ENCODE measurements at places on chromosomes 2 and 18.

DNA sequence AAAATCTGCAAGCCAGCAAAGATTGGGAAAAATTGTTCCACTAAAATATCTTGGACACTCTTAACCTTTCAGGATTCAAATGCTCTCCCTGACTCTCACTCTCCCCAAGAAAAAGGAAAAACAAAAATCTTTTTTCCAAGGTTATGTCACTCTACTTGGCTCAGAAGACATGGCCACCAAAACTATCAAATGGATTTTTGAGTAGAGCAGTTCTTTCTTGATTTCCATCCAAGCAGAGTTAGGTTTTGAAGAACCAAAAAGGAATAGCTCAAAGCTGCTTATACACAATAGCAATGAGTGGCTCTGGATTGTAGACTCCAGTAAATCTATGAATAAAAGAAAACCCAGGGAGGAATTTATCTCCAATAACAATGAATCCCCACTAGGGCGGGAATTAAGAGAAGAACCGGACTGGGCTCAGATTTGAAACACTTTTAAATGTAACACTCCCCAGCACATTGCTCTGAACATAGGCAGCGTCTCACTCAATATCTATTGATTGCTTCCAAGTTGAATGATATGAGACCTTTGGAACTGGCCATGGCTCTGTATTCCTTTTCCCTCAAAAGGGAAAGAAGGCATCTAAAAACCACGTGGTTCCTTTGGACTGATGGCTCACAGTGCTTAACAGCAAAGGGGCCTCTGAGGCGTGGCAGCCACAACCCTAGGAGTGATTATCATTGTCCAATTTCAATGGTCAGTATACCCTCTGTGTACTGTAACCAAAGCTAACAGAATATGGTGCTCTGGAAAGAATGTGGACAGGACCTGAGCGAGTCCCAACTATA lies 68.3 kb downstream of the SPRED2 start:
- no peak for DNase-seq

GRCh38 chr2:143486976-143487375 lies 357.8 kb downstream of the ARHGAP15 start:
- DNase-seq, result no peak

DNA sequence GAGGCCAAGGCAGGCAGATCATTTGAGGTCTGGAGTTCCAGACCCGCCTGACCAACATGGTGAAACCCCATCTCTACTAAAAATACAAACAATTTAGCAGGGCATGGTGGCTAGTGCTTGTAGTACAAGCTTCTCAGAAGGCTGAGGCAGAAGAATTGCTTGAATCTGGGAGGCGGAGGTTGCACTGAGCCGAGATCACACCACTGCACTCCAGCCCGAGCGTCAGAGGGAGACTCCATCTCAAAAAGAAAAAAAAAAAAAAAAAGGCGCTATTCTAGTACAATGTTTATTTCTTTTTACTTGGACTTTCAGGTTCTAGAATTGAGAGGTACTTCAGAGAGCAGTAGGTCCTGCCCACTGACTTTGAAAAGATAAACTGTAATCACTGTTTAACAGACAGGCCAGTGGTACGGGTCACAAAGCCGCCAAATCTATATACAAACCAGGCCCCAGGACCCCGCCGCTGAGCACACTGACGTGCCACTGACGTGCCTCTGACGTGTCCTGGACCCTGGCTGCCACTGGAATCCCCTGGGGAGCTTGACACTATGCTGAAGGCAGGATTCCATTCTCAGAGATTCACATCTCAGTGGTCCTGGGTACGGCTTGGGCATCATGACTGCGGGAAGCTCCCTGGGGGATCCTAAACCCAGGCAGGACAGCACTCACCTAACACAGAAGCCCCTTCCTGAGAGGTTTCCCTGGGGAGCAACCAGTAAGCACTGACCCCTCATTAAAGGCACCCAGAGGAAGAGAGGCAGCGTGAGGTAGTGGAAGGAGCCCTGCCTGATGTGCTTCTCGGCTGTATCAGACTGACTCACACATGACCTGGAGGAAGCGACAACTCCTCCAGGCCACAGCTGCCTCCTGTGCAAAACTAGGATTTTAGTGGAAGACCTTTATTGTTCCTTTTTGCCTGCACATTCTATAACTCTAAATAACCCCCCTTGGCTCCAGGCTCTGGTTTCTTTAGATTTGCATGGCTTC lies 197.8 kb upstream of the MEIS1 start:
- DNase-seq, result no peak

DNA sequence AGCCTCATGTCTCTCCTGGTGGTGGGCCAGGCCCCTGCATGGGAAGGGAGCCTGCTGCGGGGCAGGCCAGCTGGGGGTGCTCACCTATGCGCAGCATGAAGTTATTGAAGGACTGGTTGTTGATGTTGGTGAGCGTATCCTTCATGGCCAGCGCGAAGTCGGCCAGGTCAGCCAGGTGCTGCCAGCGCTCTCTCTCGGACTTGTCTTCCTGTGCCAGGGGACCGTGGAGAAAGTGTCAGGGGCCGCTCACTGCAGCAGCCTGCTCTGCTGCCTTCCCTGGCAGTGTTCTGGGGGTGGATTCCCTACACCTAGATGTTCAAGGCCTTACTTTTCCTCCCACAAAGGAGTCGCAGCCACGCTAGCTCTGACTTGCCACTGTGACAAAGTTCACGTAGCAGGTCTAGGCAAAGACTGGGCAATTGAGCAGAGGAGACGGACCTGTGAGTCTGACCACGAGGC lies 28.2 kb downstream of the CENPO start:
- no peak for DNase-seq

DNA sequence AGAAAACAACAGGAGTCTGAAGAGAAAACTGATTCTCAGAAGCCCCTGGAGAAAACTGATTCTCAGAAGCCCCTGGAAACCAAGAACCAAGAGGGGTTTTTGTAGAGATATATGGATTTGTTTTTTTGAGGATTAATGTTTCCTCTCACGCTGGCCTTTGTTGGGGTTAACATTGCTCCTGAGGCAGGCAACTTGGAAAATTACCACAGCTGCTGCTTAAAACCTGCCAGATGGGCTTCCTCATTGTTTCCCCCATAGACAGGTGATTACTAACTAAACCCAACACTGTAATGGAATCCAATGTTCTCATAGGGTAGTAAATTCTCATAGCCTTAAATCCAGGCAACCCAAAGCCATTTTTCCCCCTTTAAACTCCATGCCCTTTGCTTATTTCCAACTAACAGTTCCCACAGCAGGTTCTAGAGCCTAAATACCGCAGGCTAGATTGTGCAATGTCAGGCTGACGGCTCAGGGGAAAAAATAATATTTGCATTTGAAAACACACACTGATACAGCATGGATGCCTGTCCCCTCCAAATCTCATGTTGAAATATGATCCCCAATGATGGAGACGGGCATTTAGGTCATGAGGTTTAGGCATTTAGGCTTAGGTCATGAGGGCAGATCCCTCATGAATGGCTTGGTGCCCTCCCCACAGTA lies 272.3 kb upstream of the PKDCC start:
- no peak for DNase-seq

GRCh38 chr2:181411105-181411849 lies 45.9 kb upstream of the ITGA4 start:
- no peak for DNase-seq

DNA sequence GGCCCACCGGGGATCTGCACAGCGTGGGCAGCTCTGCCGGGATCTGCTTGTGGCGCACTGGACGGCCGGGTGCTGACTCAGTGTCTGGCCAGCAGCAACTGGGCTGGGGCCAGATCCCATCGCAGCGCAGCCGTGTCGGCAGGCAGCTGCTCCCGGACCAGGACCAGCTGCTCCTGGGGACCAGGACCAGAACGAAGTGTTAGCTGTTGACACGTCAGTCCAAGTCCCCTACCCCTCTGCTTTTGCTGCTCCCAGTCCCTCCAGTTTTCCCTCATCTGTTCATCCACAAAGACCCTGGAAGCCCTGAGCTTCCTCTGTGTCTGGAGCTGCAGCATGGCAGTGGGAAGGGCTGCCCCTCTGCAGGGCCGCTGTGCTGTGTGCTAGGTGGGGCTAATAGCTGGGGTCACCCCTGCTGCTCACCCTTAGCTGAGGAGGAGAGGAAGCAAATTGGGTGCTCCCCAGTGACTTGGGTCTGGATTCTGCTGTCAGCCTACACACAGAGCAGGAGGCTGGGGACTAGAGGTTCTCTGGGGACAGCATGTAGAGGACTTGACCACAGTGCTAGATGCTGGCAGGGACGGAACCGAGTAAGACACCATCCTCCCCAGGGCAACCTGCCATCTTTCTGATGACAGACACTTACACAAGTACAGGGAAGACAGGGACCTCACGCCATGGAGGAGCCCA lies 16.9 kb upstream of the KIF1A start:
- DNase-seq, result no peak

DNA sequence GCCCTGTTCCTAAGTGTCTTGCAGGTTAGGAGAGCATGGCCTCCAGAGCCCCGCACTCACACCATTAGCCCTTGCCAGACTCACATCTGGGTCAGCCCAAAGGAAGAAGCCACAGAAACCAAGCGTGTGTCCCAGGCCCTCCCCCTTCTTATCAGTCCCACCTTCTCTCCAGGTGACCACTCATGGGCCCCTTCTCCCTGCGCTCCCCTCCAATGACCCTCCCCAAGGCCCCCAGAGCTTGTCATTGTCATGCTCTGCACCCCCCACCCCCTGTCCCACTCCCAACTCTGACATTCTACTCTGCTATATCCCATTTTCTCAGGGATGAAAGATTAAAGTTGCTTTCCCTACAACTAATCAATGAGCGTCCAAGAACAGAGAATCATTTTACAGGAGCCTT lies 30.1 kb downstream of the CAPN14 start:
- no peak for DNase-seq

GRCh38 chr2:147430408-147430807 lies 414.4 kb upstream of the ACVR2A start:
- no peak for DNase-seq

- no peak for DNase-seq
These were observed 29.0 kb upstream of the TNS1 start for GRCh38 chr2:218031771-218032257.

DNA sequence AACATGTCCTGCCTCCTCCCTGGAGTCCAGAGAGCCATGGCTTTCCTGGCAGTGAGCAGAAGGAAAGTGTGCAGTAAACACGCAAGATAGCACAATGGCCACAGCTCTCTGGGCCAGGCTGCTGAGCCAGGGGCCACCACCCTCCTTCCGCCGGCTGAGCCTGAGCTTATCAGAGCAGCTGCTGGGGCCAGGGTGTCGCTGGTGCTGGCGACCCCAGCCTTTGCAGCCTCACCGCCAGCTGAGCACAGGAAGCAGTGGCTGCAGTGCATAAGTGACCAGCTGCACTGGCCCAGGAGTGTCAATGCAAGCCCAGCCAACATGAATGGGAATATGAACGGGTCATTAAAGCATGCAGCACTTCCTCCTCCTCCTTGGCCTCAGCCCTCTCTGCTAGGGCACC lies 172.0 kb downstream of the ZFP36L2 start:
- DNase-seq, result no peak

GRCh38 chr18:3816610-3817363 lies 366.8 kb downstream of the TGIF1 start:
- DNase-seq, result no peak

DNA sequence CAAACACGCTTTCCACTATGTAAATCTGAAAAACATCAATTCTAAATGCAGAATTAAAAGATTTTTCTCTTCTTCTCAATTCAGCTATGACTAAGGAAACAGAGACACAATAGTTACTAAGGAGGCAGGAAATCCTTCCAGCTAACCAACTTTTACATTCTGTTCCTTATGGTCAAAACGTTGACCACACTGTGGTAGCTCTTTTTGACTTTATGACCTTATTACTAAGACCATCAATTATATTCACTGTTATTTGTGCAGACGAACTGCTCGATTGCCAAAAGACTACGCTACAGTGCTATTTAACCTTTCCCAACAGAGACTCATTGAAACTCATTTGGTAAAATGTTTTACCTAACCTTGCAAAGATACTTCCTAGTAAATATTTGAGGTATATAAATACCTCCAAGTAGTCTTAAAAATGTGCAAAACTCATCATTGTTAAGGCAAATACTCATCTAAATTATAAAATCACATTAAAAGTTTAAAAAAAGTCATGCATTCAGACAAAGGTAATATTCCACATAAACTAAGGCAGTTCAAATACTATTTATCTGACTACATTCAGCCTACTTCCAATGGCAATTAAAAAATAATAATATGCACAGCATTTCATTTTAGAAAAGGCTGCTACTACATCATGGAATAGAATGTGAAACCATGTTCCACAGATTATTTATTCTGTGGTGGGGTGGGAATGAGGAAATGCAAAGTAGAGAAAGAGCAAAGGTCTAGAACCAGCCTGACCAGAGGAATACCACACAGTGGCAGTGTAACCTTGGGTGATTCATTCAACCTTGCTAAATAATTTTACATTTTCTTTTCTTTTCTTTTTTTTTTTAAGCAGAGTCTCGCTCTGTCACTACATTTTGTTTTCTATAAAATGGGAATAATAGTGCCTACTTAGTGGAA lies 139.9 kb downstream of the THADA start:
- no peak for DNase-seq

DNA sequence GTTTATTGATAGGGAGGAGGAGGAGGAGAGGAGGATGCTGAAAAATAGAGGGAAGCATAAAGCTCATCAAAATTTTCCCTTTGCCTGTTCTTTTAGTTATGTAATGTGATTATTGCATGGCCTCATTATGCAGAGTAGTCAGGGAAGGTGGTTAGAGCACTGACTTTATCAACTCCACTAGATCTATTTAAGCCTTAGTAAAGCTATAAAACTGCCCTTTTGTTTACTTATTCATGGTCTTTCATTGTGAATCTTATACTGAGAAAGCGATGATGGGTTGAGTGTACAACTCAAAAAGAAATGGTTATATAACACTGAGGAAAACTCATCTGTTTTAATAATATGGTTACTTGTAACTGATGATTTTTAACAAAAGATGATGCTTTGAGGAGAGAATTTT lies 81.7 kb downstream of the MAP4K4 start:
- DNase-seq, result no peak

DNA sequence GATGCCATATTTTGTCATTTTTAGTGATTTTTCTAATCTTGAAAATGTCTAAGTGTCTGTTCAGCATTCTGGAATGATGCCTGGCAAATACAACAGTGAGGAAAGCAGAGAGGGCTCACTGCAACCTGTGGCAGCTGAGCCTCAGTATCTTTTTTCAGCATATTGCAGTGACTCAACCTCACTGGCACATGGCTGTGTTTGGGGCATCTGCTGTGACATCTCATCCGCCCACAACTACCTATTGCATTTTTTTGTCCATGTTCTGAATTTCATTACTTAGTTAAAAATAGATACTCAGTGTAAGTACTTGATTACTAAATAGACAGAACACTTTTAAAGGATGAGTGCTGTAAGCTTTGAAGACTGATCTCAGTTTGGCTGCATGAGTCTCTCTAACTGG lies 10.7 kb downstream of the BABAM2 start:
- DNase-seq, result no peak

DNA sequence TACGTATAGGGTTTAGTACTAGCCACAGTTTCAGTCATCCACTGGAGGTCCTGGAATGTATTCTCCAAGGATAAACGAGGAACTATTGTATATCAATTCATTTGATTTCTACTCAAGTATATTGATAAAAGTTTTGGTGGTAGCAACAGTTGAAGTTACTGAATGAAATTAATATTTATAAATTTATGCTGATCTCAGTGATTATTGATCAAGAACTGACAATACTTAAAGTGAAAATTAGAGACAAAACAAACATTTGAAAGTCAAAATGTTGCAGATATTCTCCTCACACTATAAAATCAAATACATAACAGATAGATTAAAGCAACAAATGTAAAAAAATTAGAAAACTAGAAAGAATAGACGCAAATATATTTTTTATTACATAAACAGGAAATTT lies 150.9 kb upstream of the SLC35G4 start:
- no peak for DNase-seq

- DNase-seq, result no peak
These were observed 208.2 kb downstream of the SH3RF3 start for GRCh38 chr2:109337221-109337620.

Measured in stimulated activated CD4-positive, alpha-beta T cell treated with anti-CD3 and anti-CD28 coated beads, TNF-alpha, amount 100 ng/mL, for 1 hour (primary cell).